GM23338 (cell line): ENCODE measurements at places on chromosomes 5 and 9.
A peak's percentile ranks its signal among the peaks of the same experiment; 100 is the strongest.

GRCh38 chr9:34279411-34279810, 49.7 kb downstream of the KIF24 start:
- H3K4me3 ChIP-seq: no peak overlapping the region
- H3K27me3 ChIP-seq: no peaks in the 10 kb centered on the region
- no peak for DNase-seq
- H3K36me3 ChIP-seq: no peaks in the 10 kb centered on the region

- no peak overlapping the region for H3K4me3 ChIP-seq
- no peaks in the 10 kb centered on the region for H3K36me3 ChIP-seq
- no peak overlapping the region for H3K27ac ChIP-seq
- DNase-seq: no peak
- H3K4me1 ChIP-seq: no peaks in the 10 kb centered on the region
Measured at GRCh38 chr5:90279091-90279490, 130.5 kb downstream of the CETN3 start.

DNA sequence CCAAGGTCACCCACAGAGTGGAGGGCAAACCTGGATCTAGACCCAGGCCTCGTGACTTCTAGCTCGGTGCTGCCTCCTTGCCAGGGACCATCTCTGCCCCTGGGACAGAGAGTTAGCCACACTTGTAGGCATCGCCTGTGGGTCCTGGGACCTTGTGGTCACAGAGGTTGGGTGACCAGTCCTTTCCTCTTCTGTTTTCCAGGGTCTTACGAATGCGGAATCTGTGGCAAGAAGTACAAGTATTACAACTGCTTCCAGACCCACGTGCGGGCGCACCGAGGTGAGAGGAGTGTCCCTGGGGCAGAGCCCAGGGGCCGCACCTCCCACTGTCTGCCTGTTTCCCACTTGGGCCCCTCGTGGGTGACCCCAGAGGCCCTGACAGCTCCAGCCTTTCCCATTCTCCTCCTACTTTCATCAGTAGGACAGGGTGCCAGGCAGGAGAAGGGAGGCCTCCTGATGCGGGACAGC, 76.3 kb downstream of the AMBP start:
- H3K27ac ChIP-seq: no peak overlapping the region
- H3K4me3 ChIP-seq: no peak overlapping the region
- H3K4me1 ChIP-seq: no peaks in the 10 kb centered on the region
- no peaks in the 10 kb centered on the region for H3K36me3 ChIP-seq
- no peak for DNase-seq
- no peaks in the 10 kb centered on the region for H3K27me3 ChIP-seq

DNA sequence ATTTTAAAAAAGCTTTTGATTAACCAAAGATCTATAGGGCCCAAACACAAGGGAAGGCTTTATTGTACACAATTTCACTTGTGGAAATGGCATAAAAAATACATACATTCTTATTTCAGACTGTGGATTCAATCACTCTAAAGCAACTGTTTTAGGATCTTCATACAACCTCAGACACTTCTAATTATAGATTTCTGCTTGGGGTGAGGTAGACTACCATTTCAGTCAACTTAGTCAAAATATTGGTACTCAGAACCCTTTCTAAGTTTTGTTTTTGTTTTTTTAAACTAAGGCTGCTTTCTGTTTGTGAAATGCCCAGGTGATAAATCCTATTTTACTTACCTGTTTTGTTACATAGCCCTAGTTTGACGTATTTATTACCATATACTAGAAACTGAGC, 284.5 kb upstream of the RASA1 start:
- no peaks in the 10 kb centered on the region for H3K27me3 ChIP-seq
- no peak overlapping the region for H3K27ac ChIP-seq
- DNase-seq: no peak
- no peak overlapping the region for H3K4me3 ChIP-seq

DNA sequence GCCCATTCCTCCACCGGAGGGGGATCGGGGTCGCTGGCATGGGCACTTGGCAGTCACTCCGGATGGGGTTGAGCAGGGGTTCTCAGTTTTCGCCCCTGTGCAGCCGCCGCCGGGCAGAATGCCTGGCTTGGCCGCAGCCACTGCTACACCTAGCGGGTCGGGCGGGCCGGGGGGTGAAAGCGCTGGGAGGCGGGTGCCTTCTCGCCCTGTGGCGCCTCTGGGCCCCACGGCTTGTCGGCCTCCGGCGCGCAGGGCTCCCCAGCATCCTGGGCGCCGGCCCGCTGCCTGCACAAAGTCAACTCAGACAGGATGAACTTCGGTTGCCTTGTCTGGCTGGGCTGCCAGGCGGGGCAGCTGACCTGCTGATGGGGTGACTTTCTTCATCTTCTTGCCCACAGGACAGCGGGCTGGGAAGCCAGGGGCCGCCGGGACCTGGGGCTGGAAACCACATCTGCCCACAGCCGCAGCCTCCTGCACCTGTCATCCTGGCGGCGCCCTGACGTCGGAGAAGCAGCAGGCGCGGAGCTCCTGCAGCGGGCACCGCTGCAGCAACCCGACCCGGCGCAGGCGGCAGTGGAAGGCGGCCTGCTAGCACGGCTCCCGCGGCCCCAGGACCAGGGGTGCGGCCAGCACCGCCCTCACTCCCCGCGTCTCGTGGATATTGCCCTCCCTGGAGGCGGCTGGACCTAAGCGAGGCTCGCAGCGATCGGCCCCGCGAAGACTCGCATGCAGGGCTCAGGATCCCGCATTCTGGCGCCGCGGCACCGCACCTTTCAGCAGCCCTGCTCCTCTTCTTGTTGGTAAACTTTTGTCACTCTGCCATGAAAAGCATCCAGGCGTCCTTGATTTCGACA, 1.3 kb upstream of the ANKRD18A start:
- H3K36me3 ChIP-seq: peaks cover 9% of the 10 kb centered on the region
- DNase-seq: peak; percentile 65
- peaks cover 5% of the 10 kb centered on the region; the same call in 1 of the 2 replicates for H3K4me1 ChIP-seq
- H3K4me3 ChIP-seq: peak overlapping the region; percentile 65

- peak within 1 kb of the TSS; percentile 86; the same call in 1 of the 2 replicates for H3K27ac ChIP-seq
- H3K27me3 ChIP-seq: peaks cover 3% of the 10 kb centered on the region; the same call in 1 of the 2 replicates
- peak within 1 kb of the TSS; percentile 90 for H3K4me3 ChIP-seq
- H3K36me3 ChIP-seq: no peaks in the 10 kb centered on the region
- DNase-seq: peak; percentile 87
- H3K4me1 ChIP-seq: peaks cover 19% of the 10 kb centered on the region; the same call in 1 of the 2 replicates
Measured at GRCh38 chr5:10761185-10761932, at the start of gene DAP. DAP (minus strand) TSS chr5:10761234; CDS start chr5:10761068, 166 bp downstream.

DNA sequence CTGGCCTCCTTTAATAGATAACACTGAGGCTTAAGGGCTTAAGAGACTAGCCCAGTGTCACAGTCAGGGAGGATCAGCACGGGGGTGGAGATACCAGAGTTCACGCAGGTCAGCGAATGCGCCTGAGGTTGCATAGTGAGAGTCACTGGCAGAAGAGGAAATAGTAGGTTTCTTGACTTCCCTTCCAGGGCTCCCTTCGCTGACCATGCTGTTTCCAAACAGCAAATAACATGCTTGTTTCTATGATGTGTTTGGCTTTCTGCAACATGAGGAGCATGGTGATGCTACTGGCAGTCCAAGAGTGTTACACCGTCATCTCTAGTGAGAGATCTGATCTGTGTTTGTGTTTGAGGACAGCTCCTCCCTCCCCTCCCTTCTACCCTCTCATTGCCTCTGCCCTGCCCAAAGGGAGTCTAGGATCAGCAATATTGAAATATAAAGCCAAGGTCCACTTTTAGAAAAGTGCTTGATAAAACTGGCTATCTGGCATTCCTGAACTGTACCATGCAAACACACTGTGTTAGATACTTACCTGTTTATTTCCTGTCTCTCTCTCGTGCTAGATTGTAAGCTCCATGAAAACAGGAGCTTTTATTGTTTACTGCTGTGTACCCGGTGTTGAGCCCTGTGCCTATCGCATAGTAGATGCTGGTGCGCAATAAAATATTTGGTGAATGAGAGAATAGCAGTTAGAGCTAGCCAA, 12.3 kb downstream of the TLE4 start:
- DNase-seq: peak; percentile 41
- H3K36me3 ChIP-seq: no peaks in the 10 kb centered on the region
- no peak overlapping the region for H3K27ac ChIP-seq
- H3K4me3 ChIP-seq: no peak overlapping the region

GRCh38 chr5:43075319-43076293, 35.5 kb upstream of the ANXA2R start:
- H3K27ac ChIP-seq: no peak overlapping the region
- no peak for DNase-seq
- 0 out of 2 replicates have a peak, but pooled peaks cover 3% of the 10 kb centered on the region for H3K4me1 ChIP-seq
- peaks cover 4% of the 10 kb centered on the region; the same call in 1 of the 2 replicates for H3K36me3 ChIP-seq
- H3K27me3 ChIP-seq: no peaks in the 10 kb centered on the region

DNA sequence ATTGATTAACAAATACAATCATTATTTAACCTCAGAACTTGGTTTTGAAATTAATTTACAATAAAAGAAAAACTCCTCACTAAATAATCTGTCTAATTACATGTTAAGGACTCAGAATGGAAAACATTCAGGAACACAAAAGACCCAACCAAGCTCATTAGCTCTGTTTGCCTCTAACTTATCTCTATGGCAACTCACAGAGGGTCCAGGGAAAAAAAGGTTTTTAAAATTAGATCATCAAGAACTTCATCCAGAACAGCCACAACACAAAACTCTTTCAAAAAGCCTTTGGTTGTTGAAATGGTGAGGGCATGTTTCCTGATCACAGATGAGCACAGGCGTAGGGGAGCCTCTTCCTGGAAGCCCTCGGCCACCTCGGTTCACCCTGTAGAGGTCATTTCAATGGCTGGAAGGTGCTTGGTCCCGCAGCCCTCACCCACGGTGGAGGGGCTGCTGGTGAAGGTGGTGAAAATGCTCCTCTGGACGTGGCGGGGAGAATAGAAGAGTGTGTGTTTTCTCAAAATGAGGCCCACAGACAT, 17.2 kb upstream of the TCF7 start:
- no peak overlapping the region for H3K4me3 ChIP-seq
- no peak for DNase-seq
- H3K27ac ChIP-seq: no peak overlapping the region
- no peaks in the 10 kb centered on the region for H3K36me3 ChIP-seq

DNA sequence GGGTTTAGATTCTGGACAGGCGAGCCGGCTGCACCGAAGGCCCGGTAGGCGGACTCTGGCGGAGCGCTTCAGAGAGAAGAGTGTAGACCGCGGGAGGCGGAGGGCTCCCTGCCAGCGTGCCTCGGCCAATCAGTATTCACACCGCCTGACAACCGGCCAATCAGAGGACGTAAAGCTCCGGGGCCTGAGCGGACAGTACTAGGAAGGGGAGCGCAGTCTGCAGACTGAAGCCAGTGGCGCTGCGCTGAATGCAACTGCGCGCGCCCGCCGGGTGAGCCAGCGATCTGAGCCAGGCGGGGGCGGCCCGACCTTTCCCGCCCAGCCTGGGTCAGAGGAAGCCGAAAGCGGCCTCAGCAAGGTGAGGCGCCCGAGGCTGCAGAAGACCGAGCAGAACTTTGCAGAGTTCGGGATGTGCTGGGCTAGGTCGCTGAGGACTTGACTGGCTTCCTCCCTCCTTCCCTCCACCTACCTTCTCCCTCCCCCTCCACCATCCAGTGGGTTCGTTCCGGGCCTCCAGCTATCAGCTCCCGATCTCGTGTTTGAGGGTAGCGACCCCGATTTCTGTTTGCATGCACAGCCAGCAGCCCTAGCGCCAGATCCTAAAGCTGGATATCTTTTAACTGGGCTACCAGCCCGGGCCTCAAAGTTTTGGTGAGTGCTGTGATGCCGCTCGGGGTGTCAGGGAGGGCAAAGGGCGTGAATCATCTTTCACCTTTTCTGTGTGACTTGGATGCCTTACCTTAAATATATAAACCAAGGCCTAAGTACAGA, at the start of gene DMRT2:
DMRT2 (plus strand) TSS at position 233 of the 771 bp plus-strand sequence. CDS start 1,257 bp downstream, outside the sequence.
- H3K27ac ChIP-seq: no peak within 1 kb of the TSS
- peaks cover 98% of the 10 kb centered on the region for H3K27me3 ChIP-seq
- peak within 1 kb of the TSS; percentile 56 for H3K4me3 ChIP-seq
- H3K4me1 ChIP-seq: peaks cover 46% of the 10 kb centered on the region
- no peaks in the 10 kb centered on the region for H3K36me3 ChIP-seq

GRCh38 chr9:127144670-127145445, 22.4 kb upstream of the ANGPTL2 start:
- H3K27me3 ChIP-seq: no peaks in the 10 kb centered on the region
- H3K36me3 ChIP-seq: no peaks in the 10 kb centered on the region
- H3K27ac ChIP-seq: no peak overlapping the region
- H3K4me3 ChIP-seq: no peak overlapping the region
- DNase-seq: no peak

- no peak overlapping the region for H3K27ac ChIP-seq
- DNase-seq: peak; percentile 50
- no peak overlapping the region for H3K4me3 ChIP-seq
- H3K4me1 ChIP-seq: no peaks in the 10 kb centered on the region
- H3K36me3 ChIP-seq: no peaks in the 10 kb centered on the region
Measured at GRCh38 chr9:122835313-122835731, 6.9 kb upstream of the PDCL start.

GRCh38 chr9:129487658-129488483, 133.0 kb downstream of the C9orf50 start:
- H3K27ac ChIP-seq: no peak overlapping the region
- H3K4me3 ChIP-seq: peak overlapping the region; percentile 61
- peak; percentile 57 for DNase-seq
- peaks cover 84% of the 10 kb centered on the region for H3K27me3 ChIP-seq
- H3K36me3 ChIP-seq: no peaks in the 10 kb centered on the region

DNA sequence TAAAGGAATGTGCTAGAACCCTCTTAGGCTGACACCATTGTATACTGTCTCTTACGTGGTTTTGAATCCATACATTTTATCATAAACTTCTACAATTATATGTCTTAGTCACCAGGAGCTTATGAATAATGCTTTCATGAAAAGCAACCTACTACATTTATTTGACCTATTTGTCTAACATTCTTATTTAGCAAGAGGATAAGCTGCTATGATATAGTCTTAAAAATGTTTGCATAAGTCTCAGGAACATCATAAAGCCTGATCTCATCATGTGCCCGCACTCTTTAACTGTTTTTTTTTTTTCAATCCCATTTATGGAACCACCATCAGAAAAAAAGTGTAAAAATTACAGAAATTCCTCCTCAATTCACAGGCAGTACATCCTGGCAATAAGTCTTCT, 59.7 kb downstream of the CDH12 start:
- no peaks in the 10 kb centered on the region for H3K36me3 ChIP-seq
- no peak overlapping the region for H3K27ac ChIP-seq
- no peak overlapping the region for H3K4me3 ChIP-seq
- DNase-seq: no peak
- no peaks in the 10 kb centered on the region for H3K4me1 ChIP-seq

- H3K27ac ChIP-seq: no peak overlapping the region
- H3K4me1 ChIP-seq: no peaks in the 10 kb centered on the region
- no peaks in the 10 kb centered on the region for H3K27me3 ChIP-seq
- DNase-seq: no peak
Measured at GRCh38 chr5:169670769-169671525, 33.9 kb downstream of the DOCK2 start.

- H3K27ac ChIP-seq: no peak overlapping the region
- H3K4me3 ChIP-seq: peak overlapping the region; percentile 81
- peaks cover 9% of the 10 kb centered on the region for H3K4me1 ChIP-seq
- DNase-seq: peak; percentile 60
- no peaks in the 10 kb centered on the region for H3K36me3 ChIP-seq
Measured at GRCh38 chr5:139393497-139394122, 1.3 kb downstream of the PROB1 start.

GRCh38 chr9:70563431-70564204, 149.2 kb upstream of the KLF9 start:
- H3K27me3 ChIP-seq: no peaks in the 10 kb centered on the region
- H3K36me3 ChIP-seq: no peaks in the 10 kb centered on the region
- no peak for DNase-seq
- H3K27ac ChIP-seq: no peak overlapping the region
- H3K4me1 ChIP-seq: no peaks in the 10 kb centered on the region

GRCh38 chr9:25845867-25846266, 167.6 kb upstream of the TUSC1 start:
- H3K4me1 ChIP-seq: no peaks in the 10 kb centered on the region
- DNase-seq: no peak
- no peak overlapping the region for H3K27ac ChIP-seq
